ENCODE measurements at places on chromosomes 6 and 20.
A peak's percentile ranks its signal among the peaks of the same experiment; 100 is the strongest.

DNA sequence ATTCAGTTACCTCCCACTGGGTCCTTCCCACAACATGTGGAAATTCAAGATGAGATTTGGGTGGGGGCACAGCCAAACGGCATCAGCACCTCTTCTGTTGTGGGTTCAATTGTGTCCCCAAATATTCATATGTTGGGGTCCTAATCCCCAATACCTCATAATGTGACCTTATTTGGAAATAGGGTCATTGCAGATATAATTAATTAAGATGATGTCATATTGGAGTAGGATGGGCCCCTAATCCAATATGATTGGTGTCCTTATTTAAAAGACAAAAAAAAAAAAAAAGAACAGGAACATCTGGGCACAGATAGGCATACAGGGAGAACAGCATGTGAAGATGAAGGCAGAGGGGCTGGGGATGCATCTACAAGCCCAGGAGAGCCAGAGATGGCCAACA is 89.4 kb downstream of the BFSP1 start:
- DNase-seq: no peak

- no peak for DNase-seq
Measured at GRCh38 chr6:15443119-15443830, 197.4 kb downstream of the JARID2 start.

GRCh38 chr6:168320634-168321033 is 1.1 kb upstream of the DACT2 start:
- DNase-seq: no peak

DNA sequence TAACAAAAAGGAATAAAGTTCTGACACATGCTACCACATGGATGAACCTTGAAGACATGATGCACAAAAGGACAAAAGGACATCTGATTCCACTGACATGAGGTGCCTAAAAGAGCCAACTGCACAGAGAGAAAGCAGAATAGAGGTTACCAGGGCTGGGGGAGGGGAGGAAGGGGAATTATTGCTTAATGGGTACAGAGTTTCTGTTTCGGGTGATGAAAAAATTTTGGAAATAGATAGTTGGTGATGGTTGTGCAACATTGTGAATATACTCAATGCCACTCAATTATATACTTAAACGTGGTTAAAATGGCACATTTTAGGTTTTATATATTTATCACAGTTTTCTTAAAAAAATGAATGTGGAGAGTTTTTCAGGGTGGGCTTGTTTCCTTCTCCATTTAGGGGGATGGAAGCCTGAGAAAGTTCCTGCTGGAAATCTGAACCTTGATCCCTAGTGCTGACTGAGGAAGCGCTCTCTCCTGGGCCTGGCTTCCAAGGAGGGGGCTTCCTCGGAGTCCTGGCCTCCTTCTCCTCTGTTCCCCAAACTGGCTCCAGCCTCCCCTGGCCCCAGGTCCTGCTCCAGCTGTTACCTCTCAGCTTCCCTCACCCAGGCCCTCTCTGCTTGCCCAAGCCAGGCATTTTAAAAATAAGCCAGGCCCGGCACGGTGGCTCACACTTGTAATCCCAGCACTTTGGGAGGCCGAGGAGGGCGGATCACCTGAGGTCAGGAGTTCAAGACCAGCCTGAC is 79.2 kb downstream of the NOL4L start:
- peak; percentile 40 for DNase-seq

DNA sequence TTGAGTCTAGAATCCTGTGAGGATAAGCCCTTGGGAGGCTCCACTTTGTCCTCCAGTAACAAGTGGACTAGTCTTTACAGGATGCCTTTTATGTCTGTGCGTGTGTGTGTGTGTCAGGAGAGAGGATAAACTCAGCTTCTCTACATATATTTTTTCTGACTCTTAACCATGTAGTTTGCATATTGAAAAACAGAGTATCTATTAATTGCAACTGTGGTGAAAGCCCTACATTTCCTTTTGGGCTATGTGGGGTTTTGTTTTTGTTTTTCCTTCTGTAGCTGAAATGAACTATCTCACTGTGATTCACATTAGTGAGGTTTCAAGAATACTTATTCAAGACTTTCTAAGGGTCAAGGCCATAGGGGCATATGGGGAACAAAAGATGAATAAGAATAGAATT is 17.7 kb downstream of the TPBG start:
- DNase-seq: no peak

DNA sequence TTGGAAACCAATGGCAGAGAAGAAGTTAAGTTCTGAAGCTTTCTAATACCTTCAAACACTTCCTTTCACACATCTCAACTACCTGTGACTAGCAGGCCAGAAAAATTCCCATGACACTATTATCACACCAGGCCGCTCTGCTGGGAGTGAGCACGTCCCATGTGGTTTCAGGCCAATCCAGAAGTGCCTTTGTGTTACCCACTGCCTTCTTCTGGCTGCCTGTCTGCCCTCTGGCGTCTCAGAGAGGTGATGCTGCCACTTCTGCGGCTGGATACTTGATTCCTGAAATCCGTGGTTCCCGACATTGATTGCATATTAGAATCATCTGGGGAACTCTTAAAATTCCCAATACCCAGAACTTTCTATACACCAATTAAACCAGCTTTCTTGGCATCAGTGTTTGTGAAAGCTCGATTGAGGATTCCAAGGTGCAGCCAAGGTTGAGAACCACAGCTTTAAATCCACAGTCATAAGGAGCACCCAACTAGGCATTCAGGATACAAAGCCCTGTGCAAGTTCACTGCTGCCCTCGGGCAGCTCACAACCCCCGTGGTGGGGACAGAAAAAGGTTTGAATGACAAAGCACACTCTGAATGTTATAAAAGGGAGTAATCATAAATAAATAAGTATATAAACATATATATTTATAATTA is 65.6 kb downstream of the STMND1 start:
- no peak for DNase-seq

DNA sequence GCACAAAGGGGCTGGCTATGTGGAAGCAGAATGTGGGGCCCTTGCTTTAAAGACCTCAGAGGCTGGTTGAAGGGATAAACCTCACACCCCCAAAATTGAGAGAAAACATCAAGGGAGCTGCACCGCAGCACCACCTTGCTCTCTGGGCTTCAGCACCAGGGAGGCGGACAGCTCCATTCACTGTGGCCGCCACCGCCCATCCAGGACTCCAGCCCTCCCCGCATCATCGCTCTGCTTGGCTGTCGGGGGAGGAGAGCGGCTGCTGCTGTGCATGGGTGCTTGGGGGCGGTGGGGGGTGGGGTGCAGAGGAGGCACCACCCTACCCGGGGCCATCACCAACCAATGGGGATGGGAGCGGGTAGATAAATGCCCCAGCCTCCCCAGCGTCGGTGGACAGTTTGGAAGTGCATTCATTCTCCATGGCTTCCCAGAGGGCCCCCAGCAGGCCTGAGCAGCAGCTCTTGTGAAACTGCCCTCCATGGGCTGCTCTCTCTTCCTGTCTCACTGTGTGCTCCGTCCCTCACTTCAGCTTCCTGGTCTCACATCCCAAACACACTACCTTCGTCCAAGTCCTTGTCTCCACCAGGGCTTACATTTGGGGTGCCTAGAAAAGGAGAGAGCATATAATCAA is 75.7 kb upstream of the BHLHE23 start:
- no peak for DNase-seq

DNA sequence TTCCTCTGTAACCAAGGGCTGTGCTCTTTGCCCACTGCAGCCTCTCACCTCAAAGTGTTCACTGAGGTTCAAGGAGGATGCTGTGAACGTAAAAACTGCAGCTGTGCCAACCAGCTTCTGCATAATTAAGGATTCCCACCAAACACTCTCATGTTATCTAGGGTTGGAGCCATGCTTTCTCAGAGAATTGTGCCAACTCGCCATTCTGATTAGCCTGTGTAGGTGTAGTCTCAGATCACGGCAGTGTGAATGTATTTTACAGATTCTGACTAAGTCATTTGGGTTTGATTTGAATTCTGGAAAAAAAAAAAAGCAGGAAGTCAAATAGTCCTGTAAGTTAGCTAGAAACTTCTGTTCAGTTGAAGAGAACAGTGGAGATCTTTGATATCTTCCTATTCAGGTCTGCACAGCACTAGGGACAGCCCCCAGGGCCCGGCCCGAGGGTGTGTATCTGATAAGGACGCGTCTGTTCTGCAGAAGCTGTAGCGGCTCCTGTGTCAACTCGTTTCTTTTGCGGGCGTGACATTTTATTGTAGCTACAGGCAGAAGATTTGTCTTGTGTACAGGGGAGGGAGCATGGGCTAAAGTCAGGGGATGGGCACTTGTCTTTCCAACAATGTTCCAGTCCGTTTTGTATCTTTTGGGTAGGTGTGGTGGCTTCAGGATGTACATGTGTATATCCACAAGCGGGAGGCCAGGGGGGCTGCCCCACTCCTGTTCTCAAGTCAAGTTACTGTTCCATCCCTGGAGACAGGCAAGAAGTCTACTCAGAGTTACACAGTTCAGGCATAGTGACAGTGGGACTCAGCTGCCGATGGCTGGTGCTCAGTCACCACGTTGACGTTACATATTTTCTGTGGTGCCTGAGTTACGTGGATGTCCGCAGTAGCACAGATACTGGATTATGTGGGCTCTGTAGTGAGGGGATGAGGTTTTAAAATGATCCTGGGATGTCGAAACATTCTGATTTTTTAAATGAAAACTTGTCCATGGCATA is 12.4 kb downstream of the IRF4 start:
- no peak for DNase-seq

DNA sequence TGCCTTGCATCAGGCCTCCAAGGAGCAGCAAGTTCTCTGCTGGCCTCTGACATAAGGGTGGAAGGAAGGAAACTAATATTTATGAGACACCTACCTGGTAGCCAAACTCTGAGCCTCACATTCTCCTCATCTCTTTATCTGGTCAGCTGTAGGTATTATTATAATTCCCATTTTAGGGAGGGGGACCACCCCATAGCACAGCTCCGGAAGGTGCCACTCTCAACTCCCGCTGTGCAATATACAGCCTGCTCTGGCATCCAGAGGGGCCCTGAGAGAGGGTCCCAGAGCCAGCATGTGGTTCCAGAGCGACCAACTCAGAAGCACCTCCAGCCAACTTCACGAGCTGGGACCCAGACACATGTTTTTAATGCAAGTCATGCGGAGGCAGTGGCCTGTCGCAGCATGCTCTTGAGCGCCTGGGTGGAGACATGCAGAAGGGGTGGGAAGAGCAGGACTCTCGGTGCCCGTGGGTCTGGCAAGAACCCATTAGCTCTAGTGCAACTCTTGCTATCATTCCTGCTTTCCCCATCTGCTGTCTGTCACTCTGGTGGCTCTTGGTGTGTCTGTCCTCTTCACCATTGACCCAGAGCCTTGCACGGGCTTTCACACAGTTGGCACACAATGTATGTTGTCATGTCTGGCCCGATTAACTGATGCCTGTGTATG is 15.0 kb upstream of the MYMX start:
- no peak for DNase-seq

GRCh38 chr6:69771158-69771906 is 25.5 kb downstream of the LMBRD1 start:
- DNase-seq: no peak

DNA sequence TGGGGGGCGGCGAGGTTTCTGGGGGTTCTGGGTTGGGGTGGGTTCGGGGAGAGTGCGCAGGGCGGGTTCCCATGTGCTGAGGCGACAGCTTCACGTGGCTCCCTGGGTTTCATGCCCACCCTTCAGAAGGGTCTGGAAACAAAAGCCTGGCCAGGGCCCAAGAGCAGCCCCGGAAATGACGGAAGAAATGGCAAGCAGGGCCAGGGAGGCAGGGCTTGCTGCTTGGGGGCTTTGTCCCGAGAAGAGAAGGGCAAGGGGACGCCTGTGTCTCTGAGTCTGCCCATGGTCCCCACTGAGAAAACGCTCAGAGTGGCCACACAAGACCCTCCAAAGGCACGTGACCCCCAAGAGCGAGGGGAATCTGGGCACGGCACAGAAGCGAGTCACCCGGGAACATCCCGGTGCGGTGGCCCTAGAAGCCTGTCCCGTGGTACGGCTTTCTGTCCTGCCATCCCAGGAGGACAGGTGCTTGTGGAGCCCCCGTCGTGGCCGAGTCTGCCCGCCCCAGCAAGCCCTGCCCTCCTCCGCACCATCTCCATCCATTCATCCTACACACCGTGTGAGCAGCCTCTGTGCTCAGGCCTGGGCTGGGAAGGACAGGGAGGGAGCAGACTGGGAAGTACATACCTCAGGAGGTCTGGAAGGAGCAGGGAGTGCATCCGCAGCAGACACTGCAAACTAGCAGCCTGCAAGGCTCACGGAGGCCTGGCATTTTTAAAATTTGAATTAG is 9.0 kb downstream of the NPEPL1 start:
- DNase-seq: peak; percentile 5

GRCh38 chr6:111984081-111984480 is 69.8 kb upstream of the CCN6 start:
- DNase-seq: no peak

DNA sequence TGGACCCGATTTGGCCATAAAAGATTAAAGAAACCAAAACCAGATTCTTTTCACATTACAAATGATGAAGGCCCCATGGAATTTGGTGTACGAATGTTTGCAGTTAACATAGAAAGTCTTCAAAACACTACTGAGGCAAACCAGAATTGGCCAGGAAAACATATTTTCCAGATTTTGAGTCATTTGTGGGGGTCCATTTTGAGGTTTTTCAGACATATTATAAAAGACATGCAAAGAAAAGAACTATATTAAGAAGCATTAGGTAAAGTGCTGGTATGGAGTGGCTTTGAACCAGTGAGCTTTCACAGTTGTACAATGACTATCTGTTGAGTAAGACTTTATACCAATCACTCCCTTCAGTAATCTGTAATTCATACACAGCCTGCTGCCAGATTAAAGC is 168.9 kb upstream of the COL21A1 start:
- no peak for DNase-seq

GRCh38 chr6:345747-346385 is 45.7 kb upstream of the IRF4 start:
- no peak for DNase-seq

- DNase-seq: no peak
Measured at GRCh38 chr6:107607116-107607515, 117.2 kb downstream of the SOBP start.

DNA sequence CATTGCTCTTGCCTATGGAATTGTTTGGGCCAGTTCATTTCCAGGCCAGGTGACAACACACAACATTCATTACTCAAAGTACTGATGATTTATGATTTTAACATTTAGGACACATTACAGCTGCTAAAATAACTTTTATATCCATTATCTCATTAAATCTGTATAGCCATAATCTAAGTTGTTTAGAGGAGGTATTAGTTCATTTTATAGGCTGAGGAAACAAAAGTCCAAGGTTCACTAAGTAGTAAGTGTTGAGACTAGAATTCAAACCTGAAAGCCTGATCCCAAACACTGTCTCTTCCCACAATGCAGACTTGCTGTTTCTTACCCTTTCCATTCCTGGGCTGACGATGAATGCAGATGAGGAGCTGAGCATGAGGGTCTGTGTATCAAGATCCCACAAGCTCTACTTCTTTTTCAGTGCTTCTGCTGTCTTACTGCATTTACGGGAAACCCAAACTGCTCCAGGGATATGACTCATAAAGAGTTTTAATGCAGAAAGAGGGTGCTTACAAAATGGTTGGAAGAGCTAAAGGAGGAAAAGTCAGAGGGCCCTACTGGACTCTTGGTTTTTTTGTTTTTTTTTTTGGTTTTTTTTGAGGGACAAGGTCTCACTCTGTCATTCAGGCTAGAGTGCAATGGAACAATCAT is 17.9 kb downstream of the TENT5A start:
- DNase-seq: no peak

All from posterior cingulate gyrus (tissue), 11 donors.